Esophagus mucosa (tissue), 1 donor: ENCODE measurements at places on chromosomes 12 and 14. TPM values are rescaled to one million over a fixed set of nuclear protein-coding genes. Genes with fewer than 3 reads are reported as not detected.

The SERPINA10 gene
- total RNA-seq, result not detected

DNA sequence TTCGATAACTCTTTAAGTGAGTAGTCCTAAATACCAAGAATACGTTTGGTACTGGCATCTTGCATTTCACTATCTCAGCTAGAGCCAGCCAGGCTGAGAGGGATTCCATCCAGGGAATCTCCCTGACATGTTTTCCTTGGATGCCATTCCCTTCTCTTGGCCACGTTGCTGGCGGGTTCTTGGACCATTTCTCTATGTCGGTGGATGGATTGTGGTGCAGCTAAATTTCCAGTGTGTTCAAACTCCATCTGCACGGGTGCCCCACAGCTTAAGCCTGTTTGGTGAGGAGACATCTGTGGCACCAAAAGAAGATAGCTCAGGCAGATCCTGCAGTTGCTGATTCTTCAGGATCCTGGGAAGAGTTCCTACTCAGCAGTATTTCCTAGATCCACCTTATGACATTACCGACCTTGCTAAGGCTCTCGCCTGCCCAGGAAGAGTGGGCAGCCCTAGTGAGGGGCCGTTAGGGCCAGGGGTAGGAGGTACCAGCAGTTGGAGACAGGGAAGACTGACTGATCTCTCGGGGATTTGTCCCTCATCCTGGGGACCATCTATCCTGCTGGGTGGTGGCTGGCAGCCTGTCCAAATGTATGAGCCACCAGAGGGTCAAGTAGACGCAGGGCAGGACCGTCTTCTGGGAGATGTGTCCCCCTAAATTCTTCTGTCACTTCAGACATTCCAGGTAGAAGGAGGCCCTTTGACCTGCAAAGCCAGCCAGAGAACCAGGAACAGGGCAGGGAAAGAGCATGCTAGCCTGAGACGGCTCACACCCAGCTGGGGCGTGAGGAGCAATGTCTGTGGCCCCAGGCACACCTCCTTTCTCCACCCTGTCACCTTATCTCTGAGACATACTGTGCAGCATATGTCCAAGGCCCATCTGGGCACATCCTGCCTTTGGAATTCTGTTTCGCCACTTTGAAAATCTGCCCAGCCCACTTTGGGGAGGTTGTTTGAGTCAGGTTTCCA lies 72.6 kb upstream of the CAPRIN2 start:
- no peak for ATAC-seq

- no peak for ATAC-seq
These were observed 4.5 kb downstream of the OS9 start for GRCh38 chr12:57698414-57698813.

DNA sequence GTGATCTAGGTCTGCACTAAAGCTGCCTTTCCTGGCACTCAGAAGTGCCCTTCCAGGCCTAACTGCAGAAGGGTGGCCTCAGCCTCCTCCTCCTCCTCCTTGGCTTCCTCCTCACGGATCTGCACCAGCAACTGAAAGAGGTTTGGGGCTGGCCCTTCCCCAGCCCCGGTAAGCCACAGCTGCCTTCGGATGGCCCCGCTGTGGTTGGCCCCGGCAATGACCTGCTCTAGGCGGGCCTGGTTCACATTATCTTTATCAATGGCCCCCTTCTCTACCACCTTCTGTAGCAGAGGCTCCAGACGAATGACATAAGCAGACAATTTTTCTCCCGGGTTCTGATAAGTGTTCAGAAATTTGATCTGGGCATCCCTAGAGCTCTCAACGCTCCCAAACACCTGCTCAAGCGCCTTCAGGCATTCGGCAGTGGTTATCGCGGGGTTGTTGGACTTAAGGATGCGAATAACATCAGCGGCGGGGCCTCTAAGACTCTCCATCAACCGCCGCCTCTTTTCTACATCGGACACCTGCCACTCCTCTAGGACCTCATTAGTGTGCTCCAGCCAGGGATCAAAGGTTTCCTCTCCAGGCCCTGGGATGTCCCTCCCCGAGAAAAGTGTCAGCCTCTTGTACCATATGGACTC lies 1.5 kb downstream of the PNMA1 start:
- peak; percentile 8 for ATAC-seq

DNA sequence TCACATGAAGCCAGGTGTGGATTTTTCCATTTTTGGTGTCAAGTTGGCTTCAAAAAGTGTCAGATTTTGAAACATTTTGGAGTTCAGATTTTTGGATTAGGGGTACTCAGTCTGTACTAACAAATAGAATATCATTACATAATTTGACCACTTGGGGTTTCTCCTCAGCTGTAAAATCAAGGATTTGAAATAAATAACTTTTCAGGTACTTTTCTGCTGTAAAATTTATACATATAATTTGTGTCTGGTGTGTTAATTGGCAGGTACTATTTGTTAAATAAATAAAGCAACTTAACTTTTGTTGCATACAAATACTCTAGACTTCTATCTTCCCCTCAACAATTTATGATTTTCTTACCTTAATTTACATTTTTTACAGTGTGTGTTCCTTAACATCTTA lies 234.1 kb upstream of the PRICKLE1 start:
- ATAC-seq, result no peak

DNA sequence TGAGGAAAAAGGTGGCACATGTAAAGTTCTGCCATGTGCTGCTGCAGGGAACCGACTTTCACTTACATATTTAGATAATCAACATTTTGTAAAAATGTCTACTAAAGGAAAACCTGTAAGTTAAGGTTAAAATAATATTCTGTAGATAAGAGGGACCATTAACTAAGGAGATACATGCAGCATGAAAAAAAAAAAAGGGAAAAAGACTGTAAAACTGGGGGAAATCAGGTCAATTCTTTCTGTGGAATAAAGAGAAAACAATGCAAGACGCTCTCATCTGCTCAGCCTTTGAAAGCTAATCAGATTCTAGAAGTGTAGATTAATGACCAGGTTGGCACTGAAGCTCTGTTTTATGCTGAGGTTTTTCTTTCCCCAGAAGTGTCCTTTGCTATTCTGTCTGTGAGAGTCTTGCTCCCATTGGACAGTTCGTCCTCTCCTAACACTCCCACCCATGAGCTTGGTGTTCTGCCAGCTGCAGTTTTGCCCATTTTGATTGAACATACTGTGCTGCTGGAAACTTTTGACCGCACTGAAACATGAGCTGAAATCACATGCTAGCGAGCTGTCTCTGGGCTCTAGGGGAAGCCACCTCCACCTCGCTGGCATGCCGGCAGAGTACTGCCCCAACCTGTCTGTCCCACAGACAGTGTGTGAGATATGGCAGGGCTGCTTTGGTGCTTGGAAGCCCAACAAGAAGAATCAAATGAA lies 39.7 kb downstream of the PPTC7 start:
- ATAC-seq, result peak; percentile 71

The GPR65 gene
- total RNA-seq, result 0.20 TPM

DNA sequence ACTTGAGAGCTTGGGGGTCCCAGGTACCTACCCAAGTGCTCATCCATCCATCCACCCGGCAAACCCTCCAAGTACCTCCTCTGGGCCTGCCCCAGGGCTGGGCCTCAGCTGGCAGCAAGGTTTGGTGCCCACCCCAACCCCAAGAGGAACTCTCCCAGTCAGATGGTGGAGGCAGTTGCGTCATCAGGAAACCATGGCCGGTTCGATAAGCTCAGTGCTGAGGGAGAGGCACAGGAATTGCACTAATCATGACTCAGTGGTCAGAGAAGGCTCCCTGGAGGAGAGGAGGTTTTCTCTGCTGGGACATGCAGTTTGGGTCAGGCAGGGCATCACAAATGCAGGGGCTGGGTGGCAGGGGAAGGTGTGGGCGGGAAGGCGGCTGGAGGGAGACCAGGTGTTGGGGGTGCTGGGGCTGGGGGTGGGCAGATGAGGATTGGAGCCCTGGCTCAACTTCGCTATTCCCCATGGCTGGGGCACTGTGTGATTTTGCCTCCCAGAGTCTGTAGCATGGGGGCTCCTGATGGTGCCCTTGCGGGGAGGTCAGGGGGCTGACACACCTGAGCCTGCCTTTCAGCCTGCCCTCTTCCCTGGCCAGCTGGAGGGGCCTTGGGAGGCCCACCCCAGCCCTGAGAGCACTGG lies 32.2 kb downstream of the SH2B3 start:
- peak; percentile 24 for ATAC-seq

The KRT85 gene
- total RNA-seq, result not detected

- no peak for ATAC-seq
These were observed 8.9 kb upstream of the MORN3 start for GRCh38 chr12:121678305-121678704.

- no peak for ATAC-seq
These were observed 1046.9 kb upstream of the FLRT2 start for GRCh38 chr14:84483072-84483420.

The OR10AD1 gene
- total RNA-seq, result not detected

DNA sequence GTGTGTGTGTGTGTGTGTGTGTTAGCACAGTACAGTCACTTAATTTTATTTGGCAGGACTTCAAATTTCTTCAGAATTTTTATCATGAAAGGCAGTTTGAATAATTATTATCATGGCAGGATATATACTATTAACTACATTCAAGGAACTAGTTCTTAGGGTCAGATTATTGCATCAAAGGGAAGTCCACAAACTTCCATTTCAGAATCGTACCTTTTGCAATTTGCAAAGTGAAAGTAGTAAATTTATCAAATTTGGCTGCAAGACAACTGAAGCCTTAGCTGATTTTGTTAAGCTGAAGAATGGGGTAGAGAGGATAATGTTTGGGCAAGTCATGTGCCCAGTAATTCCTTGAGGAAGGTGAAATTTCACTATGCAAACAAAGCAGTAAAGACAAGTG lies 68.2 kb downstream of the PLEKHG7 start:
- ATAC-seq, result no peak

GRCh38 chr12:103093499-103094106 lies 136.1 kb downstream of the ASCL1 start:
- ATAC-seq, result no peak

- peak; percentile 83 for ATAC-seq
These were observed 1.5 kb downstream of the GTF2A1 start for GRCh38 chr14:81219210-81219758.

The ACSS3 gene
- total RNA-seq, result 0.68 TPM

The FAM186B gene
- 0.36 TPM for total RNA-seq

The VRTN gene
- total RNA-seq, result not detected

- ATAC-seq, result no peak
These were observed 28.9 kb downstream of the RXYLT1 start for GRCh38 chr12:63808631-63809030.

The P3H3 gene
- total RNA-seq, result 1.7 TPM

The LTB4R2 gene
- total RNA-seq, result 82.9 TPM

GRCh38 chr14:103808403-103809001 lies 38.9 kb downstream of the PPP1R13B start:
- ATAC-seq, result peak; percentile 80

- ATAC-seq, result no peak
These were observed 51.8 kb upstream of the NUAK1 start for GRCh38 chr12:106190581-106190980.

GRCh38 chr12:102920271-102920670 lies 3.2 kb upstream of the PAH start:
- ATAC-seq, result no peak

- peak; percentile 62 for ATAC-seq
These were observed 142.9 kb upstream of the KITLG start for GRCh38 chr12:88723219-88723618.

The SDR9C7 gene
- 26.0 TPM for total RNA-seq

DNA sequence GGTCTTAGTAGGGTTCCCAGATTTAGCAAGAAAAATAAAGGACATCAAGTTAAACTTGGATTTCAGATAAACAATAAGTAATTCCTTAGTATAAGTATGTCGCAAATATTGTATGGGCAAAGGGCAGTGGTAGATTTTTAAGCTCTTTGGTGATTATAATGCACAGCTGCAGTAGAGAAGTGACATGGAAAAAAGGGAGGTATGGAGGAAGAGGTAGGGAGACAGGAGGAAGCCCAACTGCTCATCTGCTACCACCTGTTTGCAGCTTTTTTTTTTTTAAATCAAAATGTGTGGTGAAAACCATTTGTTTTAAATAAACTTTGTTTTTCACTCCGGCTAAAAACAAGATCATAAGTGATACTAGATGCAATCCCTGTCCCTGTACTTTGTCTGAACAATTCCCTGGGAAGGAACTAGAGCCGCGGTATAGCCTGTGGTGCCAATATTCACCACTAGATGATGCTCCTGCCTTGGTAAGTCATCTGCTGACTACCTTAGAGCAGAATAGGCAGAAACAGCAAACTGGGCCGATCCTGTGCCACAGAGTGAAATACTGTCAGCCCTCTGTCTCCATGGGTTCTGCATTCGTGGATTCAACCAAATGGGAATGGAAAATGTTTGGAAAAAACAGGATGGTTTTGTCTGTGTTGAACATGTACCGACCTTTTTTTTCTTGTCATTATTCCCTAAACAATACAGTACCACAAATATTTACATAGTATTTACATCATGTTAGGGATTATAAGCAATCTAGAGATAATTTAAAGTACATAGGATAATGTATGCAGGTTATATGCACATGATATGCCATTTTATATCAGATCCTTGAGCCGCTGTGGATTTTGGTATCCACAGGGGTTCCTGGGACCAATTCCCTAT lies 62.4 kb upstream of the PLBD1 start:
- ATAC-seq, result peak; percentile 97

DNA sequence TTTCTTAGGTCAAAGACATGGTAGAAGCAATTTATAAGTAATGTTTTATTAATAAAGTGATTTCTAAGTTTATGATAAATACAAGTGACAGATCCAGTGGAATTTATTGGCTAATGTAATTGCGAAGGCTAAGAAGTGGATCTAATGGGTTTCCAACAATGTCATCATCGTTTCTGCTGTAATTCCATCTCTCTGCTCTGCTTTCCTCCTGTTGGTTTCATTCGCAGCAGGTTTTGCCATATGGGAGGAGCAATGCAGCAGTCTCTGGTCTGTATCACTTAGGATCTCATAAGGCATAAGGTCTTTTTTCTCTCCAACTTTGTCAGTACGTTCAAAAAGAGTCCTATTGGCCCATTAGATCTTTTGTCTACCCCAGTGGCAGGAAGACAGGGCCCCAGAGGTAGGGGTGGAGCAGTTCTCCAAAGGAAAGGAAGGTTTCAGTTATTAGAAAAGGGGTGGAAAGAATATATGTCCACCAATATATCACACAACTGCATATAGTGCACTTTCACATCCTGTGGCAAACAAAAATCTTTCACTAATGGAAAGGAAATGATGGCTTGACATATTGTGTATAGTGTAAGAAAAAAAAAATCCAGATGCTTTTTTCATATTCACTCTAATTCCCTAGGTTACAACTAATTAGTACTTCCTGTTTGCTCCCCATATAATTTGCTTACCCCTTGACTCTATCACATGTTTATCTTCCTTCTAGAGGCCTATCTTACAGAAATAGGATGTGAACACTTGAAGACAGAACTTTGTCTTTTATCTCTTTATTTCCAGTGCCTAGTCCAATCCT lies 451.3 kb downstream of the ZFP36L1 start:
- no peak for ATAC-seq

- peak; percentile 24 for ATAC-seq
These were observed 1135.8 kb downstream of the BCL11B start for GRCh38 chr14:98136012-98136789.
